ENCODE measurements at places on chromosomes 16 and 17.

- no peak for DNase-seq
Measured at GRCh38 chr17:42873315-42873714, 22.3 kb downstream of the AOC3 start.

DNA sequence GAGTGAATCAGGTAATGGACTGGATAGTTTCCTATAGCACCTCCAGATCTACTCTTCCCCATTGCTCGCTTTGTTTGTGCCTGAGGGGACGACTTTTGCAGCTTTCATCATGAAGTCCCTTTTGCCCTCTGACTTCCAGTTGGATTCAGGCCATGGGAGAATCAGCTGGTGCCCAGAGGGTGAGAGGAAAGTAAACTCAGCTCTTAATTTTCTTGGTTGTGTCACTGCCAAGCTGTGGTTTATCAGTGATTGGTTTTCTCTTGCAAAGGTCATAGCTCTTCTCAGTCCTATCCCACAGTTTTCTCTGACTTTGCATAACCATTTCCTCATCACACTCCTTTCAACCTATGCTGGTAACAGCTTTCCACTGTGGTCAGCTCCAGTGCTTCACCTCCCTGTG lies 200.1 kb downstream of the KCNJ2 start:
- no peak for DNase-seq

GRCh38 chr17:13114601-13115031 lies 96.8 kb upstream of the ELAC2 start:
- no peak for DNase-seq

GRCh38 chr16:12305847-12306801 lies 329.6 kb downstream of the SNX29 start:
- no peak for DNase-seq

DNA sequence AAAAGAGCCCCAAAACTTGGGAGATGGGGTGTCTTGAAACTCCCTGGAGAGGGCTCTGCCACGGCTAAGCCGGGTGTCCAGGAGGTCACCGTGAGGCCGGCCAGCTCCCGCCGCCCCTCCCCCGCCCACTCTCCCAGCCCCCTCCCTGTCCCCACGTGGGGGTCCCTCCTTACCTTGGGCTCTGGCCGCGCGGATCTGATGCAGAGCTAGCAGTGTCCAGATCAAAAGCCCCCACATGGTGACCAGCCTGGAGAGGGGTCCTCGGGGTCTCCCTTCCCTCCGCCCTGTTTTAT lies 447 bp downstream of the SDK2 start:
- DNase-seq = no peak

DNA sequence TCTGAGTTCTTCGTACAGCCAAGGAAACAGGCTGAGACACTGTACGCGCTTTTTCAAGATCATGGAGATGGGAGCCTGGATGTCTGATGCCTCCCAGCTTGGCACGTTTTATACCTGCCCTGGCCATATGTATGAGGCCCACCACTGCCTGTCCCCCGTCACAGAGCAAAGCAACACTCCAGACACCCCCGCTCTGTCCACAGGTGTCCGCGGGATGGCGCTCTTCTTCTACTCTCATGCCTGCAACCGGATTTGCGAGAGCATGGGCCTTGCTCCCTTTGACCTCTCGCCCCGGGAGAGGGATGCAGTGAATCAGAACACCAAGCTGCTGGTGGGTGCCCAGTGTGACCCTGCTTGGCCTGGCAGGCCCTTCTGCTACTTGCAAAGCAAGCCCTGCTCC lies 39.8 kb upstream of the POLR3E start:
- no peak for DNase-seq

Data from vagina (tissue), 2 donors.